ENCODE measurements at places on chromosomes 13 and 19. TPM values are rescaled to one million over a fixed set of nuclear protein-coding genes. Genes with fewer than 3 reads are reported as not detected.

Gene BEST2
- not detected for total RNA-seq

Gene PROZ
- not detected for total RNA-seq

Gene ZNF667
- total RNA-seq, result 4.0 TPM

- no peak for DNase-seq
These were observed 1.1 kb upstream of the MAST1 start for GRCh38 chr19:12837225-12837624.

- DNase-seq, result peak; percentile 99
These were observed 1.5 kb downstream of the CLEC11A start for GRCh38 chr19:50724522-50725217.

- no peak for DNase-seq
These were observed 83.1 kb downstream of the ABCC4 start for GRCh38 chr13:95217920-95218830.

DNA sequence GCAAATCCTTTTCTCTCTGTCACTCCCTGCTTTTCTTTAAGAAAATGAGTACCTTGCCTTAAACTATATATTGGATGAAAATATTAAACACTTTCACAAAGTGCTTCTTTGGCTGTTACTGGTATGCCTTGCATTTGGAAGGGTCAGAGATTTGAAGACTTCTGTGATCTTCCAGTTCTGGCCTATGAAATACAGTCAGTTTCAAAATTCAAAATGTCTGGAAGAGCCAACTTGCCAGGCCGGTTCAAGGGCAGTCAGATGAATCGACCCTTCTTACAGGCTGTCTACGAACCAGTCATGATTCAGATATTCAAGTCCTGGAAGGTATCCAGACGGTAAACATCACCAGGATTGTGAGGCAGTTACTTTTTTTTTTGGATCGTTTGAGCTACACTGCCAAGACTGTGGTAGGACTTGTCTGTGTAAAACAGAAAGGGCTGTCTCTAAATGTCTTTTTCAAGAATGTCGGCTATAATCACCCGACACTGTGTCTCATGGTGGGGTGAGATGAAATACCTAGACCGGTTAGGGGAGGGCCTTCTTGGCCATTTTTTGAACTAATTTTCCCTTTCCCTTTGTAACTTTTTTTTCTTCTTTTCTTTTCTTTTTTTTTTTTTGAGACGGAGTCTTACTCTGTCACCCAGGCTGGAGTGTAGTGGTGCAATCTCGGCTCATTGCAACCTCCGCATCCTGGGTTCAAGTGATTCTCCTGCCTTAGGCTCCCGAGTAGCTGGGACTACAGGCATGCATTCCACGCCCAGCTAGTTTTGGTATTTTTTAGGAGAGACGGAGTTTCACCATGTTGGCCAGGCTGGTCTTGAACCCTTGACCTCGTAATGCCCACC lies 11.2 kb downstream of the ACTN4 start:
- no peak for DNase-seq

DNA sequence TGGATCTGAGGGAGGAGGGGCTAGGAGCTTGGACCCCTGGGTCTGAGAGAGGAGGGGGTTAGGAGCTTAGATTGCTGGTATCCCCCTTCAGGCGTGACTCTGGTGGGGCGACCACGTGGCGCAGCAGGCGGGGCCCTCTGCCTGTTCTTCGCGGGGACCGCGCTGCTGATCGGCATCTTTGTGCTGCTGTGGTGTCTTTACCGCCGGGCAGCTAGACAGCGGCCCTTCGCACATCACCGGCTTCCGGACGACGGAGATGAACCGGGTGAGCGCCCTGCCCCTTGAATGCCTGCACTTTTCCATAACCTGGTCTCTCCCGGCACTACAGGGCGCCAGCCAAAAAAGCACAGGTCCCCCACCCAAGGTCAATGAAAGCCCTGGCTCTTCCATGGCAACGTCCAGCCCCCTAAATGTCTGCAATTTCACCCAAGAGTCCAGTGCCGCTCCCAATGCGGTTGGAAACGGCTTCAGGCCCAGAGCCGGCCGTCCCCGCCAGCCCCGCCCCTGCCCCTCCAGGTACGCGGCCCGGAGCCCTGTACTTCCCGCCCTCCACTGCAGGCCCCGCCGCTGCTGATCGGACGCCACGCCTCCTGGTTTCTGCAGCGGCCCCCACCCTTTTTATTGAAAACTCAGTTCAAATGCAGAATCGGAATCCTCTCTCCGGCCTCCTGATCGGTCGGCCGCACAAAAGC lies 2.8 kb downstream of the GFY start:
- DNase-seq, result no peak

DNA sequence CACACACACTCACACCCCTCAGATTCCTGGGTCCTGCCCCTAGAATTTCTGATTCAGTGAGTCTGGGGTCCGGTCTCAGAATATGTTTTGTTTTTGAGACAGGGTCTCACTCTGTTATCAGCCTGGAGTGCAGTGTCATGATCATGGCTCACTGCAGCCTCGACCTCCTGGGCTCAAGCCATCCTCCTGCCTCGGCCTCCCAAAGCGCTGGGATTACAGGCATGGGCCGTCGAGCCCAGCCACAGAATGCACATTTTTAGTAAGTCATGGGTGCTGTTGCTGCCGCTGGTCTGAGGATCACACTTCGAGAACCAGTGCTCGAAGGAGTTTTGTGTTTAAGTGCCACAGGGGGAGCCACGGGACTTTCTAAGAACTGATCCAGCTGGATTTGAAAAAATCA lies 22.1 kb upstream of the TNFSF14 start:
- DNase-seq, result peak; percentile 25

DNA sequence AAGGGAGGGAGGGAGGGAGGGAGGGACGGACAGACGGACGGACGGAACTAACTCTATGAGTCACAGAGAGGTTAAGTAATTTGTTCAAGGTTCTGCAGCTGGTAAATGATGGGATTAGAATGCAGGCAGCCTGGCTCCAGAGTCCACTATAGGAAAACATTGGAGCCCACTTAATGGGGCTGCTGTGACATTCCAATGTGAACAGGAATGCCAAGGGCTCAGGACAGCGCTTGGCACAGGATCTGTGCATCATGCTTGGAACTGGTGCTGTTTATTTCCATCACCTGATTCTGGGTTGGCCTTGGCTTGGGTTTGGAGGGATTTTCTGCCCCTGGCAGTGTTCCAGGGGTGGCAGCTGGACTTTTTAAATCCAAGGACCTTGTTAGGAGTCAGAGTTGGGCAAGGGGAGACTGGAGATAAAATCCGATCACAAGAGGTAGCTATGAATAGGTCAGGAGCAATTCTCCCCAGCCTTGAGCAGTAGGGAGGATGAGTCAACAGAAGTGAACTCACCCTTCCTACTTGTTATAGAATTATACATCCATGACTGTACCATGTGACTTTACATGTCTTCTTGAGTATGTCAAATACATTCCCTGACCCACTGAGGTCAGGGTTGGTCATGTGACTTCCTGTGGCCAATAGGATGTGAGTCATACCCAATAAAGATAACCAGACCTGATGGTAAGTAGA lies 7.8 kb upstream of the HIF3A start:
- DNase-seq, result no peak

GRCh38 chr19:12628040-12629022 lies 17.6 kb downstream of the ZNF791 start:
- DNase-seq, result no peak

- no peak for DNase-seq
These were observed 316.2 kb upstream of the KLHL1 start for GRCh38 chr13:70424428-70424827.

GRCh38 chr13:48594096-48594815 lies 59.5 kb upstream of the CYSLTR2 start:
- no peak for DNase-seq

- DNase-seq, result no peak
These were observed 542.3 kb upstream of the ATXN8OS start for GRCh38 chr13:69565334-69565733.

All from posterior vena cava (tissue), 2 donors.